ENCODE measurements at places on chromosomes 2 and 18.
A peak's percentile ranks its signal among the peaks of the same experiment; 100 is the strongest.

DNA sequence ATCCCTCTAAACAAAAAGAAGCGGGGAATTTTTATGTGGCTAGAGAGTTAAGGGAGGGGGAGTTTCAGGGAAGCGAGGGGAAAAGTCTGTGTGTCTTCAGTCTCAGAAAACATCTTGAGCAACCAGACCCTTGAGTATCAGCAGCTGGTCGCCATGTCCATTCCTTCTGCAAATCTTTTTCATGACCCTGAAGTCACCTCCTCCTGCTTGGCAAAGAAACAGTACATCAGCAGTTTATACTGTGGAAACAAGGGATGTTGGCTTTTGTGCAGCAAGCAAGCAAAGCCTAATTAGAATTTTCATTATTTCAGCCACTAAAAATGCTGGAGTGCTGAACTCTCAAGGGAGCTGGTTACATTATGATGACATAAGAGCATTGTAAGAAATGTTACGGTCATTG is 187.4 kb upstream of the SLC8A1 start:
- no peak for DNase-seq

DNA sequence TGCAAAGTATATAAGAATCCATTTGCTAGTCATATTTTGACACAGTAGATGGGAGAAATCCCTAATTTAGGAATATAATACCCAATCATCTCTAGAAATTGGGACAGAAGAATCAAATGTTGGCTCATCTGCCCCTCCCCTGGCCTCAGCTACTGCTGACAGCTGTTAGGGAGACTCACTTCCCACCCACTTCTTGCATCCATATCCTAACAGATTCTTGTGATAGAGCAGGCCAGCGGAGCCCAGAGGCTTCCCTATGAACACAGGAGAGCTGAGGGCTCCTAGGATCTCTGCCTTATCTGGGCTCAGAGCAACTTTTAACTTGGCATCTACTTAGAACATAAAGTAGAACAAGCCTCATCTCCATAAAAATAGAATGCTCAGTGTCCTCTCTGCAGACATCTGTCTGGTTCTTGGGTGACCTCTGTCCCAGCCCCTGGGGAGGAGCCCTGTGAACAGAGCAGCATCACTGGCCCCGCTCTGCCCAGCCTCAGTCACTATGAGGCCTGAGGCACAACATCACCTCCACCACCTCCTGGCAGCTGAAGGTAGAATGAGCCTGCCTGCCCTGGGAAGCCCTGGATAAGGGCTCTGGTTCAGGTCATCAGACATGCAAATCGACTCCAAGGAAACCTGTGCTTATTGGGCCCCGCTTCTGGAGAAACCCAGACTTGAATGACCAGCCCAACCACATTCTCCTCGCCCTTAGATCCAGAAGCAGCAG is 229.7 kb downstream of the ANKRD36B start:
- DNase-seq, result no peak

GRCh38 chr18:62769216-62769615 is 53.9 kb downstream of the PHLPP1 start:
- DNase-seq, result no peak

- DNase-seq, result no peak
Measured at GRCh38 chr18:3075491-3075890, 62.5 kb upstream of the LPIN2 start.

- no peak for DNase-seq
Measured at GRCh38 chr2:24110660-24111303, 12.4 kb downstream of the PFN4 start.

GRCh38 chr18:55559739-55560138 is 28.3 kb downstream of the TCF4 start:
- no peak for DNase-seq

DNA sequence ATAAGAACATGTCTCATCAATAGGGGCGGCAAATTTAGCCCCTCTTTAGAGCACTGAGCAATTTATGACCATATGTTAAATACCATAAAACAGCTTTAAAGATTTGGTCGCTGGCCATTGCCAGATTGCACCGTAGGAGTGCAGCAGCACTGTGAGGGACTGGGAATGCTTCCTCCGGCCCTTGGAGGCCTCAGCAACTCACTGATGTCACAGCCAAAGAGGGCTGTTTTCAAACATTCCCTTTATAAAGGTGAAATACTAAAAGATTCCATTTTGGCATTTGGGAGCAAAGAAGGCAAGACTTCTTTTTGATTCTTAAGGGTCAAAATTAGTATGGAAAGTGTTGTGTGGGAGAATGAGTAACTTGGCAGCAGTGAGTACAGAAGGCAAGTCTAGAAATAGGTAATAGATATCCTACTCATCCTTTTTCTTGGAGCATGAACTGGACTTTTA is 63.7 kb downstream of the BABAM2 start:
- no peak for DNase-seq

- no peak for DNase-seq
Measured at GRCh38 chr2:15154297-15154696, 406.8 kb downstream of the NBAS start.

DNA sequence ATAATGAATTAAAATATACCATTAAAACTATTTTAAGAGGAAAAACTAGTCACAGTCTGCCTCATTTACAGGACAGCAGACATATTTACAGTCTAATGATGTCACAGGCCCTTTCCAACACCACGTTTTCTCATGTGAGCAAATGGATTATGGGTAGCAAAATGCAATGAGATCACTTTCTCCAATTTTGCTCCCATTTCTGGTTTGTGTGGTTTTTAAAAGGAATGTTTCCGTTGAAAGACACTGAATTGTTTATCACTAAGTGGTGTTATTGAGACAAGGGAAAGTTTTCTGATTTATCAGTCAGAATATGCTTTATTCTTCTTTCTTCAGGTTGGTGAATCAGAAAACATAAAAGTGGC is 11.4 kb upstream of the NR4A2 start:
- no peak for DNase-seq

DNA sequence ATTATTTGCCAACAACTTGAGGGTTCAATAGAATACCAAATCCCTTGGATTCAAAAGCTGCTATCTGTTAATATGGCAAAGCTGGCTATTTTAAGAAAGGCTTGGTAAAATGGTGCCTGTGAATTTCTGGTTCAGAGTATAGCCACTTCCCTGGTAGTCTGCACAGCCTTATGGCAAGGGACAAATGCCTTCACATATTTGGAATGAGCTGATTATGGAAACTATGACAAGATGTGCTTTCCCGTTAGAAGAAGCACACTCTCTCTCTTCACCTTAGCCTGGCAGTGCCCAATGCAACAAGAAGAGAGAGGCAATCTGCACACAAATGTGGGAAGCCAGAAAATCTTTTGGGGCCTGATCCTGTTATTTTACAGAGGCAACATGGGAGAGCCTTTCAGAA is 47.5 kb upstream of the MAP3K20 start:
- no peak for DNase-seq

DNA sequence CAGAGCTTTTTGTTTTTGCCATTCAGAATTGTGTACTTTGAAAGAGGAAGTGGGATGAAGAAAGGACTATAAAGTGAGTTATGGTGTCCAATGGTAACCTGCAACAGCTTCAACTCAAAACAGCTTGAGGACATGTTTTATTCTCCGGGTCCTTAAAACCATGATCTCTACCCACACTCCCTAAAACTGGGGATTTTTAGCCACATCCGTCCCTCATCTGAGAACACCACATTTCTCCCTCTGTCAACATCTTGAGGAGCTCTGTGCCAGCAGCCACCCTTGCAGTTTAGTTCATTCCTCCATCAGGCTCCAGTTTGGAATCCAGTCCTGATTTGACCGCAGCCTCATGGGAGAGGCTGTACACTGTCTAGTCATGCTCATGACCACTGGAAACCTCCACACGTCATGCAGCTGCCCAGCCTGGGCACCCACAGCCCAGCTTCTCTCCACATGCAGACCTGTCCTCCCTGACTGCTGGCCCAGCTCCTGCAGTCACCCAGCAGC is 62.6 kb downstream of the C18orf63 start:
- DNase-seq, result no peak

DNA sequence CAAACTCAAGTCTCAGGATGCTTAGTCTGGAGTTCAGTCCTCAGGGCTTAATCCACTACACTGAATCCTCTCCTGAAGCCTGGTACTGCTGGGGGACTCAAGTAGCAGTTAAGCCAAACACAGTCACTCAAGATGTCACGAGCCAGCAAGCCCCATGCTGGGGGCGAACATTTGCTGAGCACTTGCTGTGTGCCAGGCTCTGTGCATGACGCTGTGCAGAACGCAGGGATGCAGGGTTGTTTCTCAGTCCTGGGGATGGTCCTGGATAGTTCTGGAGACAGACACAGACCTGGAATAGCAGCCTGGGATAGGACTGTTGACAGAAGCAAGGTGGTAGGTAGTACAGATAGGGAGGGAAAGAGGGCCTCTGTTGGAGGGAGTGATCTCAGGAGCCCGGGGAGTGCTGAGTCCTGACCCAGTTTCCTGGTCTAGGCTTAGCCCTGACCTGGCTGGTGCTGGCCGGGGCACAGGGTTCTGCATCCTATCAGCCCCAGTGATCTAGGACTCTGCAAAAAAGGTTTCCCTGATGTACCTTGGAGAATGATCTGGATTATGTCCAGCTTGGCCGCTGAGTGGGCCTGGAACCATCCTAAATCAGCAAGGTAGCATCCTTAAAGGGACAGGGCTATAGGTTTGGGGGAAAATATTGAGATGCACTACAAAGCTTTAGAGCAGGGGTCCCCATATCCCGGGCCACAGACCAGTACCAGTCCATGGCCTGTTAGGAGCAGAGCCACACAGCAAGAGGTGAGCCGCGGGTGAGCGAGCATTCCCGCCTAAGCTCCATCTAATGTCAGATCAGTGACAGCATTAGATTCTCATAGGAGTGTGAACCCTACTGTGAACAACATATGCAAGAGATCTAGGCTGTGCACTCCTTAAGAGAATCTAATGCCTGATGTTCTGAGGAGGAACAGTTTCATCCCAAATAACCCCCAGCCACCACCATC is 54.7 kb upstream of the OTOF start:
- DNase-seq, result no peak

GRCh38 chr2:15675456-15676195 is 84.0 kb downstream of the DDX1 start:
- no peak for DNase-seq

- no peak for DNase-seq
Measured at GRCh38 chr2:119950966-119951365, 61.9 kb upstream of the EPB41L5 start.

GRCh38 chr2:232309592-232309991 is 69.0 kb upstream of the ALPP start:
- no peak for DNase-seq

DNA sequence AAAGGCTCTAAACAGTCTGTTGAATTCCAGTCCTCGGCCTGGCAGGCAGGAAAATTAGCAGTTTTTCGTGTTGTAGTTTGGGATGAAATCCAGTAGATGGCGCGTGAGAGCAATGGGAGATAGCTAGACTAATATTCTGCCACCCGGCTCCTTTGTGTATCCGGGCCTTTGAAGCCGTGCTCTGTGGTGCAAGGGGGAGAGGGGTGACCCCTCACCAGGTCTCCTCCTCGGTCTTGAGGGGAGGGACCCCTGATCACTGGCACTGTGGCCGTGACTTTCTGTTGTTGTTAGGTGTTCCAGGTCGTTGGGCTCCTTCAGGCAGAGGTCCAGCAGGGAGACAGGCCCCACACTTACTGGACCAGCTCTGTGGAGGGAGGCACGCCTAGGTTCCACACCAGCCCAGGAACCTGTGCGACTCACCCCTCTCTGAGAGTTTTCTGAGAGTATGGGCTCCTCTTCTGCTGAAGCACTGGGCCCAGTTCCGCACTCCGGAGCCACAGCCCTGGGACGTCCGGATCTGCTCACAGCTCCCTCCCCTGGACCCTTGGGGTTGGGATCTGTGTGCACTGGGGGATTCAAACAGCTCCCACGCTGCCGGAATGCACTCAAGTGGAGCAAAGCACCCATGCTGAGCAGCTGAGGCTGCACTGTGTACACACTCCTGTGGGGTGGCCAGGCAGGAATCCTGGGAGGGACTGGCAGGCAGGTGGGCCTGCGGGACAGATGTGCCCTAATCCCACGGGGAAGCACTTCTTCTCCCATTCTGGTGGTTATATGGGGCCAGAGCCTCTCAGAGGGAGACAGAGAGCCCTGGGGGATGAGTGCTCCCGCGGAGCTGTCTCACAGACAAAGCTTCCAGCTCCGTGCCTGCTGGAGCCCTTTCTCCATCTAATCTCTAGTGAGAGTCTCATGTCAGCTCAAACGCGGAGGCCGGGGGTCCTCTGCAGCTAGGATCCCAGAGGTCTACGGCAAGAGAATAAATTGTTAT is 8.8 kb downstream of the GKN2 start:
- peak; percentile 79 for DNase-seq

DNA sequence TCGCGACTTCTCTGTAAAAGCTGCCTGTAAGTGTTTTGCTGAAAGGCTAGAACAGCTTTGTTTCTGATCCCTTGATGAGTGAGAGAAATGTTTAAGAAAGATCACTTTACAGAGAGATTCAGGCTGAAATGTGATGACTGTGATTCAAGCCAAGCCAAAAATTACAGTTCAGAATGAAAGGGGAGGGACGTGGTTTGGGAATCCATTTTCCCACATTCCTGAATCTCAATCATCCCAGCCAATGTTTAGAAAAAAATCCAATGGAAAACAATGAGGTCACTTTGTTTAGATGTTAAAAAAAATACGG is 416.7 kb downstream of the ARHGAP15 start:
- DNase-seq, result no peak

- no peak for DNase-seq
Measured at GRCh38 chr2:230982528-230982927, 13.4 kb upstream of the SPATA3 start.

DNA sequence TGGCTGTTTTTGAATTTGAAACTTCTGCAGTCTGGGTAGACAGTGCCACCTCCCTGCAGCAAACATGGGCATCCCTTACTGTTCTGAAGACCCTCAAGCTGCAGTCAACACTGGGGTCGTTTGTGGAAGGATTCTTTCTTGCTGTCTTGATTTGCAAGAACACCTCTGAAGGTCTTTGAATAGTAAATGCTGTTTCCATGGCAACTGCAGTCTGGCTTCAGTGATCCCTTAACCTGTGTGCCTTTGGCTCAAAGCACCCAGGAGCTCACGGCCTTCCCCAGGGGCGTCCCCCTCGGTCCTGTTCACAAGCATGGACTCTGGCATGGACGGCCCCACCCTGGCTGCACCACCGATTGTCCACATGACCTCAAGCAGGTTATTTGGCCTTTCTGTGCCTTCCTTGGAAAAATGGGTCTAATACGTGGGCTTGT is 38.3 kb downstream of the LRRFIP1 start:
- no peak for DNase-seq

GRCh38 chr2:237353215-237353614 is 60.7 kb downstream of the COL6A3 start:
- DNase-seq, result no peak

GRCh38 chr2:98730707-98731040 is 258 bp downstream of the MGAT4A start:
- no peak for DNase-seq

GRCh38 chr2:236646871-236647270 is 77.2 kb downstream of the ACKR3 start:
- no peak for DNase-seq

DNA sequence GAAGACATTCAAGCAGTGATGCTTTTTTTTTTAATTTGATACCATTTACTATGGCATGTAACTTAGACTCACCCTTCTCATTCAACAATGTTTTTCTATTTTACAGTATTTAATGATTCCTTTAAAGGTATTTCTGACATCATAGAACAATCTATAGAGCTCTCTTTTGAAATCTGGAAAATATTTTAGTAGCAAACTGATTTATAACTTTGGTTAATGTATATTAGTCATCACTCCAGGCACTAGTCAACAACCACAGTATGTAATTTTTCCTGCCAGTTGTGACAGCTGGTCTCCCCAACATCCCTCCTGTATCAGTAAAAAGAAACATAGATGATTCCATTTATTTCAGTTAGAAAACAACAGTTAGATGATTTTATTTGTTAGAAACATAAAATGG is 122.9 kb downstream of the LCLAT1 start:
- DNase-seq, result no peak
